CD8-positive, alpha-beta T cell (primary cell): ENCODE measurements at places on chromosomes 12 and 14.

DNA sequence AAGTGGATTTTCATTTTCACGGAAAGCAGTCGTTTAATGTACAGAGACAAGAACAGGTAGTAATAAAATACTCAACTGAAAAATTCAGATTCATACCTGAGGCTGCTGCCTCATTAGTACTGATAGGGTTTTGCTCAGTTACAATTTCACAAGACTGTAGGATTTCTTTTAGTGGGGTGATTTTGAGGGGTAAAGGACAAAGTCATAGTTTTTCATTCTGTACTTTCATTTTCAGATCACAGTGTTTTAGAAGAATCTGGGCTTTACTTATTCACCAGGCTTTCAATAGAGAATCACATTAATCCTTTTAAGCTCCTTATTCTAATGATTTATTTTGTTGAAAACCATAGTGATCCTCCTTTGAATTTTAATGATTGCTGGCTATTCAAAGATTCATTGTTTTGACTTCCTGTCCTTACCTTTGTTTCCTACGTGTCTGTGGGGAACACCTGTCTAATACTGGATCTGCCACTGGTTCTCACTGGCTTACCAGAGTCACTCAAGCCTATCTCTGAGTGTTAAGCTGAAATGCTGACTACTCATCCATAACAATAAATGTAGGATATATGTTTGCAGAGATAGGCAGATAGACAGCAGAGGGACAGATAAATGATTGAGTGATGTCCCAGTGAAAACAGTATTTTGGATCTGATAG is 243.8 kb upstream of the NPAS3 start:
- DNase-seq = no peak

GRCh38 chr14:44099743-44100488 is 407.2 kb downstream of the FSCB start:
- DNase-seq = no peak

DNA sequence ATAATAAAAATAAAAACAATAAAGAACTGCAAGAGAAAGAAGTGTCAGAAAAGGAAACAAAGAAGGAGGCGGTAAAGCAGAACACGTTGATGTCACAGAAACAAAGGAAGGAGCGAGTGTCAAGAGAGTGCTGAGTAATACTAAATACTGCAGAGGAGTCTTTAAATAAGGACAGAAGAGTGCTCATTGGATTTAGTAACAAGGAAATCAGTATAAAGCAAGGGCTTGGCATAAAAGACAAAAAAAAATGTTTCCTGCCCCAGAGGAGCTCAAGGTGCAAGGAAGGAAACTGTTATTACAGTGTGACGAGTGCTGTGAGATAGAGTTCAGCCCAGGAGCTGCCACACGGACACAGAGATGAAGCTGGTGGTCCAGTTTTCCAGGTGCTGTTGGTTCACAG is 8.4 kb upstream of the TUBA1A start:
- DNase-seq = no peak

GRCh38 chr12:104460973-104461698 is 4.4 kb downstream of the CHST11 start:
- no peak for DNase-seq
